ENCODE measurements at places on chromosomes 1 and 21. TPM values are rescaled to one million over a fixed set of nuclear protein-coding genes. Genes with fewer than 3 reads are reported as not detected.

DNA sequence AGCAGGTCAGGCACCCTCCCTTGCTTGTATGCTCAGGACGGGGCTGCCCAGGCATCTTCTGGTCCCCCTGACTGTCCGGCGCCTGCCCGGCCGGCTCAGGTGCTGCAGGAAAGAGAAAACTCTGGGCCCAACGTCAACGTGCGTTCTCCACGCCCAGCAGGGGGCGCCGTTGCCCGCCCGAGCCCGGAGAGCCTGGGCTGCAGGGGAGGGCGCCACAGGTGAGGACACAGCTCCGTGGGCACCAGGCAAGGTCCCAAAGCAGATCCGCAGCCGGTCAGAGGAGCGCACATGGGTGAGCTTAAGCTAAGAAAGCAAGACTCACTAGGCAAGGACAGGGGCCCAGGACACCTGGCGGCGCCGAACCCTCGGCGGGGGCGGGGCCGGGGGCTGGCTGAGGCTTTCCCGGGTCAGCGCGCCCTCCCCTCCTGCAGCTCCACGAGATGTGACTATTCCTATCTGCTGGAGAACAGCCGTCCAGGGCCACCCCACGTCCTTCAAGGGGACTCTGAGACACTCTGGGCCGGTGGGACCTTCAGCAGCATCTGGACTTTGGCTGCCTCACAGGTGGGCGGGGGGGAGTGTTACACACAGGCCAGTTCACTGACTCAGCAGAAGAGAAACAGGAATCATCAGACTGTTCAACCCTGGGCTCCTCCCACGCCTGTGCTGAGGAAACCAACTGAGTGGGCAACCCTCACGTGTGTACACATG lies 29.3 kb downstream of the KRTAP10-1 start:
- no peaks in the 10 kb centered on the region for H3K4me1 ChIP-seq
- peak overlapping the region; percentile 65 for H3K4me3 ChIP-seq
- H3K27ac ChIP-seq, result no peak overlapping the region
- H3K27me3 ChIP-seq, result no peaks in the 10 kb centered on the region
- peak; percentile 86 for DNase-seq

GRCh38 chr1:25640646-25641328 lies 24.2 kb downstream of the MAN1C1 start:
- H3K4me1 ChIP-seq, result peaks cover 31% of the 10 kb centered on the region
- peak overlapping the region; percentile 9 for H3K4me3 ChIP-seq
- no peak for DNase-seq
- peak overlapping the region; percentile 96 for H3K27ac ChIP-seq

DNA sequence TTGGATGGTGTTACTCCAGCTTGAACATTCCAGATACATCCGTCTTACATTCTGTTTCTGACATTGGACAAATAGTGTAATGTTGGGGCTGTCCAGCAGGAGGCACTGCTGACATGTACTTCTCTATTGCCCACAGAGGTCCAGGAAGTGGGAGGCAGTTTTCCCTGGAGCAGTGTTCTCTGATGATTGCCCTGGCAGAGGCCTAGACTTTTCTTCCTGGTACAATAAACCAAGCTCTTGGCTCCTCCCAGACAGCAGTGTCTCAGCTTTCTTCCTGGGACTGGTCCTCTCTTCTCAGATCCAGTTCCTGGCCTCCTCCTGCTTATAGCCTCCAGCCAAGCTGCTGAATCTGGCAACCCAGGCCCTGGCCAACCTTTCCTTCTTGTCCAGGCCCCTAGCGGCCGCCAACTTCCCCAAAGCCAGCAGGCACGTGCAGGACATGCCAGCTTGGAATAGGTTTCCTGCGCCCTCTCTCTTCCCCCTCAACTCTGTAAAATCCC lies 14.9 kb upstream of the IFNLR1 start:
- no peaks in the 10 kb centered on the region for H3K36me3 ChIP-seq
- DNase-seq, result peak; percentile 33
- no peak overlapping the region for H3K4me3 ChIP-seq
- peaks cover 12% of the 10 kb centered on the region for H3K4me1 ChIP-seq

DNA sequence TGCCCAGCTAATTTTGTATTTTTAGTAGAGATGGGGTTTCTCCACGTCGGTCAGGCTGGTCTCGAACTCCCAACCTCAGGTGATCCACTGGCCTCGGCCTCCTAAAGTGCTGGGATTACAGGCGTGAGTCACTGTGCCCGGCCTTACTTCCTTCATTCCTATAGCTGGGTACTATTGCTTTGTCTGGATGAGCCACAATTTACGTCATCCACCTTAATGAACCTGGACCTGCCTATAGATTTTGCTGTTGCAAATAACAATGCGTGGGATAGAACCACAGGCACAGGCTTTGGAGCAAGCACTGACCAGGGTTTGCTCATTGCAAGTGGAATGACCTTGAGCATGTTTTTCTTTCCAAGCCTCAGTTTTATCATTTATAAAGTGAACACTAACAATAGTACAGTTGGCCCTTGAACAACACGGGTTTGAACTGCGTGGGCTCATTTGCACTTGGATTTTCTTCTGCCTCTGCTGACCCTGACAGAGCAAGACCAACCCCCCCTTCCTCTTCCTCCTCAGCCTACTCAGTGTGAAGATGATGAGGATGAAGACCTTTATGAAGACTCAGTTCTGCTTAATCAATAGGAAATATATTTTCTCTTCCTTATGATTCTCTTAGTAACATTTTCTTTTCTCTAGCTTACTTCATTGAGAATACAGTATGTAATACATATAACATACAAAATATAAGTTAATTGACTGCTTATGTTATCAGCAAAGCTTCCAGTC lies 33.3 kb upstream of the BECN2 start:
- H3K36me3 ChIP-seq, result peaks cover 4% of the 10 kb centered on the region
- DNase-seq, result no peak
- H3K27me3 ChIP-seq, result peaks cover 7% of the 10 kb centered on the region

GRCh38 chr1:234486858-234487840 lies 8.2 kb upstream of the TARBP1 start:
- no peak overlapping the region for H3K27ac ChIP-seq
- DNase-seq, result no peak
- peak overlapping the region; percentile 12 for H3K4me3 ChIP-seq
- H3K4me1 ChIP-seq, result peaks cover 8% of the 10 kb centered on the region
- H3K36me3 ChIP-seq, result peaks cover 4% of the 10 kb centered on the region
- H3K27me3 ChIP-seq, result peaks cover 23% of the 10 kb centered on the region

The ST6GALNAC3 gene
- total RNA-seq, result 0.87 TPM

The LCE1E gene
- not detected for total RNA-seq

The MAP3K21 gene
- 1.4 TPM for total RNA-seq

Data from T-helper 17 cell (primary cell).